Muscle of arm (tissue), 14 donors: ENCODE measurements at places on chromosomes 12 and 14. TPM values are rescaled to one million over a fixed set of nuclear protein-coding genes. Genes with fewer than 3 reads are reported as not detected.

The RIPK3 gene
- polyA plus RNA-seq = 1.2 TPM

GRCh38 chr12:1993341-1993740 is 10.9 kb downstream of the DCP1B start:
- no peak for DNase-seq

- peak; percentile 92 for DNase-seq
These were observed 393 bp upstream of the DCAF5 start for GRCh38 chr14:69153152-69153872.

- no peak for DNase-seq
These were observed 839.1 kb downstream of the NRXN3 start for GRCh38 chr14:79009286-79009685.

The ZBTB1 gene
- polyA plus RNA-seq = 34.7 TPM

The PPFIA2 gene
- polyA plus RNA-seq = 2.3 TPM

DNA sequence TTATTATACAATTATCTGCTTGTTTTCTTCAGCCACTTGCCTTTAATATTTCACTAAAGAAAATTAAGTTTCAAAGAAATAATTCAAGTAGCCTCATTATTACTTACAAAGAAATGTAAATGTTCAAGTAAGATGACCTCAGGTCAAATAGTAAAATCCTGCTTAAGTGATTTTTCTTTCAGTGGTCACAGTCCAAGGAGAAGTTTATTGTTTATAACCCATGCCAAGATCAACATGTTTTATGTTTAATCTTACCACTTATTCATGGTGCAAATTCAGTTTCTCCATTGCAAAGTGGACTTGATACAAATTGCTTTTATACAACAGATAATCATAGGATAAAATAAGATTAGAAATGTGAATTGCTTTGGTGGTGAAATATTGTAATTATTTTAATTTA is 370.2 kb upstream of the FLRT2 start:
- no peak for DNase-seq

The OVCH1 gene
- polyA plus RNA-seq = 0.18 TPM

GRCh38 chr14:57573173-57573572 is 79.5 kb upstream of the CCDC198 start:
- no peak for DNase-seq

GRCh38 chr14:66069830-66070541 is 416.2 kb upstream of the CCDC196 start:
- no peak for DNase-seq

GRCh38 chr12:119314290-119314689 is 20.2 kb upstream of the CCDC60 start:
- DNase-seq = no peak

DNA sequence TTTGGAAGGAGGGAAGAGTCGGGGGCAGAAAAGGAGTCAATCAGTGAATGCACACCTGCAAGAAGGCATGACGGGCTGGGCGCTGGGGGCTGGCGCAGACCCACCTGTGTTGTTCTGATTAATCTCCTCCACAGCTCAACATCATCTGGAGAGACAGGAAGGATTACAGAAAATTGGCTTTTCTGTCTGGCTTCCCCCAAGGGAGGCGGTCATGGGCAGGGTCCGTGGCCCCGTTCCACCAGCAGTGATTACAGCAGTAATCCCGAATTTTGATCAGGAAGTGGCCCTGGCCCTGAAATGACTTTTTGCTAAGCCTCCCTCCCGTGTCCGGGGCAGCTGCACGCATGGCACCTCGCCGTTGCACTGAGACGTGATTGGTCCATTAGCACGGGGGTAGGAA is 24.4 kb upstream of the GALNT9 start:
- DNase-seq = no peak

GRCh38 chr14:70999117-70999516 is 91.9 kb downstream of the PCNX1 start:
- no peak for DNase-seq

The DPY19L2 gene
- polyA plus RNA-seq = 7.2 TPM

GRCh38 chr14:78519863-78520262 is 349.7 kb downstream of the NRXN3 start:
- peak; percentile 23 for DNase-seq

DNA sequence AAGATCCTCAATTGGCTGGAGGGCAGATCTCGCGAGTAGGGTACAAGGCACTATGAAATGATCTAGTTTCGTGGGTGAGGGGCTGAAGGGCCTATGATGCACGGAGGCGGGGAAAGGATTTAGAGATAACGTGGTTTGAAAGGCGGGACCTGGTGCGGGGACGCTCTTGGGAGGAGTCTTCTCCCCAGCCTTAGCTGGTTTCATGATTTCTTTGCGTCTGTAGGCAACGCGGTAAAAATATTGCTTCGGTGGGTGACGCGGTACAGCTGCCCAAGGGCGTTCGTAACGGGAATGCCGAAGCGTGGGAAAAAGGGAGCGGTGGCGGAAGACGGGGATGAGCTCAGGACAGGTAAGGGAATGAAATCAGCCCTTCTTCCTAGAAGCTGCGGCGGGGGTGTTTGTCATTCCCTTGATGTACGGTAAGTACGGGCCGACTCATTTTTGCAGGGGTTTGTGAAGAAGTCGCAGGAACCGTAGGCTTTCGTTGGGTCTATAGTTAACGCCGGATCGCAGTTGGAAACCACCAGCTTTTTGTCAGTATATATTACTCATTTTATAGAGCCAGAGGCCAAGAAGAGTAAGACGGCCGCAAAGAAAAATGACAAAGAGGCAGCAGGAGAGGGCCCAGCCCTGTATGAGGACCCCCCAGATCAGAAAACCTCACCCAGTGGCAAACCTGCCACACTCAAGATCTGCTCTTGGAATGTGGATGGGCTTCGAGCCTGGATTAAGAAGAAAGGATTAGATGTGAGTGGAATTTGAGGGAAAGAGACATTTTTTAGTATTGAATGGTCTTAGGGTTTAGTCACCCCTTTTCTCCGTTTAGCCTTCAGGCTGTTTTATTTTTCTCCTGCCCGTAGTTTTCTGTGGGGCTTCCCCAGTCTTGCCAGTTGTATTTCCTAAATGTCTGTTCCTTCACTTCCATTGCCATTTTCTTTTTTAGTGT is 602 bp downstream of the APEX1 start:
- no peak for DNase-seq

The EID3 gene
- not detected for polyA plus RNA-seq

GRCh38 chr12:123030686-123031085 is 50.2 kb downstream of the ARL6IP4 start:
- DNase-seq = no peak

DNA sequence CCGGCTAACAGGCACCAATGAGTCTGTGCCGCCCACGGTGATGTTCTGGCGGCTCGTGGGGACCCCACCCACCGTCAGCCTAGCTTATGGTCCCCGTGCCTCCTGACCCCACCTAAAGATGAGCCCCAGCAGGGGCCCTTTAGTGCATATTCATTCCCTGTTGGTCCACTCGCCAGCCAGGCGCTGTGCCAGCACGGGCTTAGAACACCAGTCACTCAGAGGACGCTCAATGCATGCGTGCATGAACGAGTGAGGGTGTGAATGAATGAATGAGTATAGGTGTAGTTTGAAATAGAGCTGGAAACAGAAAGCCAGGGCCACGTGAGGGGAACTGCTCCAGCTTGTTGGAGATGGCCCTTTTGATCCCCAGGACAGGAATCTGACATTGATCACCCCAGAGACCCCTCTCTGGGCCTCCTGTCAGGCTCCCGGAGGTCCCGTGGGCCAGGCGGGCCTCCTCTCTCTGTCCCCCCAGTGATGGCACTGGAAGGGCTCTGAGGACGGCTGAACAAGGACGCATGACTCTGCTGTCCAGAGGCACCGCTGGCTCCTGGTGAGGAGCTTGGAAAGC is 193.9 kb upstream of the C14orf180 start:
- DNase-seq = no peak

The PTGER2 gene
- 0.77 TPM for polyA plus RNA-seq

DNA sequence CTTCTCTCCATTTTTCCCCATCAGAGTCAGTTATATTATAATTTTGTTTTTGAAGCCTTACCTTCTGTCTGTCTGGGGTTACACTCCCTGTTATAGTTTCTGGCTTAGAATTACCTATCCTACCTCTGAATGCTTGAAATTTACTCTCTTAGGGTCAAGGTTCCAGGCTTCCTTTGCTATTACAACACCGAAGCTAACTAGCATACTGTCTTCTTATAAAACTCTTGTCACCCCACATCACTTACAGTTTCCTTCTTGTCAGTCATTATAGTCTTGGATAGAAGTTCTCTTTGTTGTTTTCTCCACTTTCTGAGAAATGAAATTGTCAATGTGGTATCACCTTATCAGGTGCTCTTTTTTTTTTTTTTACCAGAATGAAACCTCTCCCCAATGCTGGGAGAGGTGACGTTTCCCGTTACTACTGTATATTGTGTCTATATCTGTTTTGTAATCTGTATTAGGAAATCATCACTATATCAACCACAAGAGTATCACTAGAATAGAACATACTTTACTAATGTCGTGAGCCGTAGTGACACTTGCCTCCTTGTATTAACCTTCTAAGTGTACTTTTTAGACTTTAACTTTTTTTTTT is 69.2 kb upstream of the PSMA6 start:
- DNase-seq = no peak

DNA sequence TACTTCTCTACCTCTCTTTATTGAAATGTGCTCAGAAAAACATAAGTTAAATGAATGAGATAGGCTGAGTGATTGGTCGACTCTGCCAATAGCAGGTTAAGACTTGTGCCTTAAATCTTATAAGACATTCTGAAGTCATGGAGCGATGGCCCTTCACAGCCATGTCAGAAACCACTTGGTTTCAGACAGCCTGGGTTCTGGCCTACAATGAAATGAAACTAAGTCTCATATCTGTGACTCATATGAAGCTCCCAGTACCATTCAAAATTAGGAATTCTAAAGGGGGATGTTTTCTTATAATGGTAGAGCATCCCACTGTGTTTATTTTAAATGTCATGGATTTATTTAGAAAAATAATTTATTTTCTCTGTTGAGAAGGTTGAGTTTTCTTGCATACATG is 42.6 kb downstream of the PLXNC1 start:
- no peak for DNase-seq

DNA sequence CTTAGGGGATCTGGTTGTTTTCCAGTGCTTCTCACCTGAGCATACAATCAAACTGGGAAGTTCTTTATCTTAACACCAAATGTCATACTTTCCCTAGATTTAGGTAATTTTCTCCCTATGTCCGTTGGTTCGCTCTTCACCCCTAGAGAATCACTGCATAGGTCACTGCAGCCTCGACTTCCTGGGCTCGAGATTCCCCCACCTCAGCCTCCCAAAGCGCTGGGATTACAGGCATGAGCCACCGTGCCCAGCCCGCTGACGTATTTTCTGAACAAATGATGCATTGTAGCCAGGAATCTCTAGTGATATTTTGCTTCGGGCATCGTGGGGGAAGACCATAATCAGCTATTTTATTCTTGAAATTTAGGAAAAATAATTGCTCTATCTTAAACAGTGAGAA is 1.1 kb upstream of the RPL41 start:
- peak; percentile 17 for DNase-seq
